ENCODE measurements at places on chromosomes 2 and 18.

DNA sequence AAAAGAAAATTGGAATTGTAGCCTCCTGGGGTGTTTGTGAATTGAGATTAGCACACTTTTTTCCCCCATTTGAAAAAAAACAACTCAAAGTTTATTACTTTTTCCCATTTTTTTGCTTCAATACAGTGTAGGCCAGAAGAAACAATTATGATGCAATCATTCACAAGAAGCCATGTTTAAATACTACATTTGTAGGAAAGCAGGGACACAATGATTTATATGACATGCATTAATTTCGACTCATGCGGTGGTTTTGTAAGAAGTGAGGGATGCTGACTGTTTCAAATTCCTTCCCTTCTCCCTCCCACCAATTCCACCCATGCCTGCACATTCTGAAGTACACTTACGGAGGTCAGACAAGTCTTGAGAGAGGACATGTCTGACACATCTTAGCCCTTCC, 774.2 kb upstream of the FSHR start:
- DNase-seq = no peak

- DNase-seq = no peak
Observed at GRCh38 chr2:146587291-146587713, 1257.5 kb upstream of the ACVR2A start.

DNA sequence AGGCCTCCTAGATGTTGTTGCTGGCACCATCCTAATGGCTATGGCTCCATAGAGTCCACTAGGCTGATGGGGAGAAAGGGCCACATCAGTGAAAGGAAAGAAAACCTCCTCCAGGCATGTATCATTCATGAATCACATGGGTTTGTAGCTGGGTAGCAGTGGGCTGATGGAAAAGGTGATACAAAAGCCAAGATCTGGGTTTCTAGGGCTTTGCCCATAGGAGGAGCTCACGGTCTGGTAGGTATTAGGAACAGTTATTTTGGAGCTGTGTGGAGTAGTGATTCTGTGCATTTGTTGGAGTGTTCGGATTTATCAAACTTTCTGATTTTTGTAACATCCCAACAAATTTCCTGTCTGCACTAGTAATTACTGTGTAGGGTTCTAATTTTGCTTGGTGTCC, 259.2 kb downstream of the SLC4A3 start:
- DNase-seq = no peak

DNA sequence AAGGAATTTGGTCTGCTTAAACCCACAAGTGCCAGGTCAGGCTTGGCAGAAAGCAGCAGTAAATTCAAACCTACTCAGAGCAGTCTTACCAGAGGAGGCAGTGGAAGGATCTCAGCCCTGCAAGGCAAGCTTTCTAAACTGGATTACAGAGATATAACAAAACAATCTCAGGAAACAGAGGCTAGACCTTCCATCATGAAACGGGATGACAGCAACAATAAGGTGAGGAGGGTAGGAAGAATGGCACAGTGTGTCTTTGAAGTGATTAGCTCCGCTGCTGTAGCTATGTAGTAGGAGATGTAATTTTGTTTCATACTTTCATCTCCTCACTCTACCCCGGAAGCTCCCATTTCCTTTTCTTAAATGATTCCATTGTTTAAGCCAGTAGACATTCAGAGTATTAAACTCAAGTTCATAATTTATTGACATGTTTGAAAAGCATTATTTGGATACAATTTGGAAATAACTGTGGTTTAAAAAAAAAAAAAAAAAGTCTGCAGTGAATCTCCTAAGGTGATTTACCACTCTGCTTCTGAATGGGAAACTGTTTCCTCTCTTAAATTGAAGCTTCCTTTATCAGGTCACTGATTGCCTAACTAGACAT, 29.4 kb upstream of the DYSF start:
- DNase-seq = no peak

GRCh38 chr2:182822733-182823132, 43.7 kb downstream of the FRZB start:
- DNase-seq = no peak

- DNase-seq = no peak
Observed at GRCh38 chr2:241425368-241425767, 69.3 kb downstream of the FARP2 start.
